ENCODE measurements at places on chromosomes 2 and 18.

GRCh38 chr2:21231985-21232384, 108.2 kb downstream of the TDRD15 start:
- DNase-seq, result no peak

GRCh38 chr18:9559253-9559652, 55.1 kb downstream of the PPP4R1 start:
- DNase-seq, result no peak

DNA sequence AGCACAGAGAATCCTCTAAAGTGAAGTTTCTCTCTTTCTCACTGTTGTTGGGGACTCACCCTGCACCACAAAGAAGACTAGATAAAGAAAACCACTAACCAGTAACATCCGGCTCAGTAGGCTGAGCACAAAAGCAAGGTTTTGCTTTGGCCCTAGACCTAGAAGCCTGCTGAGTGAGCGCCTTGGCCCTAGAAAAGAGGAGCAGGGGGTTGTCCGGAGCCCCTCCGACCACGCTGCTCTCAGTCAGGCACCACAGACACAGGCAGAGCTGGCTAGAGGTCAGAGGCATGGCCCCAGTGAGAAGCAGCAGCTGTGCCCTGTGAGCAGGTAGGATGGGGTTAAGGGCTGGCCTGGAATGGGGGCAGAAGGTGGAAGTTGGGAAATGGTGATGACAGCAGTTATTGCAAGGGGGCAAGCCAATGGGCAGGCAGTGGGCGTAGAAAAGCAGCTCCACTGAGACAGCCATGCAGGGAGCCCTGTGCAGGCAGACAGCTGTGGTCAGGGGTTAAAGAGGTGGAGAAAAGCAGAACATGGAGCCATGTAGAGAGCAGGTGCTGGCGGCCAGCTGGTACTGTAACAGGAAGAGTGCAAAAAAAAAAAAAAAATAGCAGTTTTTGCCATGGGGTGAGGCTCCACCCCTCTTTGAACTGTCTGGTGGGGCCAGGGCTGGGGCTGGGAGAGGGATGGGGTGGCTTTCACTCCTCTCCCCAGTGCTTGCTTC, 36.9 kb upstream of the SLC14A1 start:
- no peak for DNase-seq

DNA sequence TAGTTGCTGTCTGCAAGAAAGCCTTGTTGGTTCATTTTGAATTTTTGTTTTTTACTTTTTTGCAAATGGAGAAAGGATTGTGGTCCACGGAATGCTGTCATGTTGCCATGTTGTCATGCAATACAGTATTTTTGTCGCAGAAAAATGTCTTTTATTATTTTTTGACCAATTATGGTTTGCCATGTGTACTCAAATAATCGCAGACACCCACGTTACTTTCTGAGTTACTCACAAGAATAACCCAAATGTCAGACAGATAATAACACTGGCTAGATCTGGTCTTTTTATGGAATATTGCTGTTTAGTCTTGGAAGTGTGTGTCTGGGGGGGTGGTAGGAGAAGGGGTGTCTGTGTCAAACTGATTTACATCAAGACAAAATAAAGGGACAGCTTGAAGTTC, 188.9 kb downstream of the LTBP1 start:
- DNase-seq, result no peak

DNA sequence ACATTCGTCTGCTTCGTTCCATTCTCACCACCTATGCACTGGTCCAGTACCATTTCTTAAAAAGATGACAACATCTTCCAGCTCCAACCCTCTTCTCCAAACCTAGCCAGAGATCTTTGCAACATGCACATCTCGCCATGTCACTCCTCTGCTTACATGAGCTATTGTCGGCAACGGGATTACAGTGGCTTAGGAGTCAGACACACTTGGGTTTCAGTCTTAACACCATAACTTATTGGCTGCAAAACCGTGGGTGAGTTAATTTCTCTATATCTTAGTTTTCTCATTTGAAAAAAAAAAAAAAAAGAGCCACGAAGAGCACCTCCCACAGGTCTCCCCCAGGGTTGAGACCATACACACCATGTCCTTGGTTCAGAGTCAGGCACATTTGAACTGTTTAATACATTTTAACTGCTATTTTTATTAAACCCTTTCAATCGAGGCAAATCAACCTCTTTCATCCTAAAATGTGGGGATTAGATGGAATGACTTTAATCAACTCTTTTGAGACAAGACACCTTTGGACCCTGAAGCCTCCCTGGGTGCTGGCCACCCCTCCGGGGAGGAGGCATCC, 889 bp downstream of the ANKRD29 start:
- DNase-seq, result no peak

DNA sequence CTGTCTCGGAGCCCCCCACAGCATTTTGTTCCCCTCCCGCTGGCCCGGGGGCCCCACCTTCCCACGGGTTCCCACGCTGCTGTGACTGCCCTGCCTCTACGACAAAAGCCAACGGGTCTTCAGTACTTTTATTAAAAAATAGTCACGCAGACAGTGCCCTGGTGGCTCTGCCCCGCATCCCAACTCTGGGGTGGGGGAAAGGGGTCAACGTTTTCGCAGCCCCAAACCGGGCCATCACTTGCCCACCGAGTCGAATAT, 1.0 kb downstream of the UCN start:
- DNase-seq, result no peak

- DNase-seq, result no peak
Measured at GRCh38 chr2:172484706-172485105, 57.3 kb downstream of the ITGA6 start.

DNA sequence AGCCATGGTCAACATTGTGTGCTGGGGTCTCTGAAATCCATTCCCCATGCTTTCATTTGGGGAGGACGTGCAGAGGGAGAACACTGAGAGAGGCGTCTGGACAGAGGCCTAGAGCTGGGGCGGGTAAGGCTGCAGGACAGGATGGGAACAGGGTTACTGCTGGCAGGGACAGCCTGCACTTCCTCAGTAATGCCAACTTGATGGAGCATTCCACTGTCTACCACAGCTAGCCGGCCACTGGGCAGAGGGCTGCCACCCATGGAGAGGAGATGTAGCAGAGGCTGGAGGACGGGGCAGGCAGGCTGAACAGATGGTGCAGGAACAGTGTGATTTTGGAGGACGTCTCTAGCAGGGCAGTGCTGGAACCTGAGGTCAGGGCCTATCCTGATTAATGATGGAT, 29.3 kb downstream of the MRPL33 start:
- no peak for DNase-seq

GRCh38 chr2:164847981-164848741, 6.5 kb upstream of the COBLL1 start:
- DNase-seq, result no peak

- peak; percentile 61 for DNase-seq
Measured at GRCh38 chr2:84302513-84303412, 156.3 kb downstream of the SUCLG1 start.

GRCh38 chr2:231568098-231568784, 24.4 kb upstream of the TEX44 start:
- DNase-seq, result no peak

DNA sequence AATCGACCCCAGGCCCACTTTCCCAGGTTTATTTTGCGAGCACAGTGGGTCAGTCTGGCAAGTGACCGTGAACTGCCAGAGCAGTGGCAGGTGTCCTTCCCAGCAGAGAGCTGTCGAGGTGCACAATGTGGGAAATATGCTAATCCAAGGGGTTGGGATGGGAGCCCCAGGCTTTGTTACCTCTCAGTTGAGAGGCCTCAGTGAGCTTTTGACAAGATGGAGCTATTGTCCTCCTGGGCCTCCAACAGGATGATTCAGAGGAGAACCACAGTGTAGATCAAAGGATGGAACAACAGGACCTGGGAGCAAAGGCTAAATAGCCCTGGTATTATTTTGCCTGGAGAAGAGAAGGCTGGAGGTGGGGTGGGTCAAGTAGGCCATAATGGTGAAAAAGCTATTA, 150.8 kb downstream of the NCKAP5 start:
- DNase-seq, result no peak

GRCh38 chr2:177030451-177031105, 182.0 kb upstream of the HNRNPA3 start:
- DNase-seq, result no peak

- DNase-seq, result no peak
Measured at GRCh38 chr18:57343833-57344232, 8.5 kb upstream of the ST8SIA3 start.

- no peak for DNase-seq
Measured at GRCh38 chr2:74576211-74576862, 21.8 kb downstream of the DOK1 start.

- peak; percentile 8 for DNase-seq
Measured at GRCh38 chr18:48711651-48712486, 173.0 kb downstream of the CTIF start.

- DNase-seq, result no peak
Measured at GRCh38 chr2:38073211-38074057, 2.5 kb downstream of the CYP1B1 start.

- DNase-seq, result no peak
Measured at GRCh38 chr2:152766928-152767327, 48.5 kb downstream of the ARL6IP6 start.

DNA sequence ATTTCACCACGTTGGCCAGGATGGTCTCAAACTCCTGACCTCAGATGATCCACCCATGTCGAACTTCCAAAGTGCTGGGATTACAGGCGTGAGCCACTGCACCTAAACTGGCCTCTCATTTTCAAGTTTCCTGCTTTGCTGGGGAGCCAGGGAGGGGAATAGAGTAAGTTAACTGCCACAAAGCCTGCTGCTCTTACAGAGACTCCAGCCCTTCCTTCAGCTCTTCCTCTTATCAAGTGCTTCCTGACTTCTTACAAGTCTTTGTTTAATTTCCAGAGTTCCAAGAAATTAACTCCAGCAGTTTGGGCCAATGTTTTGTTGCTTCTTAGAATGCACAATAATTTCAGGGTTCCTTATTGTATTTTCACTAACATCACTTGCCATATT, 24.3 kb upstream of the UBE2F start:
- no peak for DNase-seq

DNA sequence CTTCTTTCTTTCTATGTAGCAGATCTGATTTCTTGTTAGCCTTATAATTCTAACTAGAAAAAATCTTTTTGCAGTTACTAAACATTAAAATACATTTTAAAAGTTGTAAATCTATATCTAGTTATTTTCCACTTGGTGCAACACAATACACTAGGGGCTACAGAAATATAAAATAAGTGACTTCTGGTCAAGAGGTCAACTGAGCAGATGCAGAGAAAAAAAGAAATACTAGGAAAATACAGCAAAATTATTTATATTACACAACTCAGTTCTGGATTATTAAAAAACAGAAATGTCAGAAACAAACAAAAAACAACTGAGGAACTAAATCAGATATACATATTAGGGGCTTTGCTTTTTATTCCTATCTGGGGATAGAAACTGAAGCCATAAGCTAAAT, 83.9 kb downstream of the L3MBTL4 start:
- no peak for DNase-seq

DNA sequence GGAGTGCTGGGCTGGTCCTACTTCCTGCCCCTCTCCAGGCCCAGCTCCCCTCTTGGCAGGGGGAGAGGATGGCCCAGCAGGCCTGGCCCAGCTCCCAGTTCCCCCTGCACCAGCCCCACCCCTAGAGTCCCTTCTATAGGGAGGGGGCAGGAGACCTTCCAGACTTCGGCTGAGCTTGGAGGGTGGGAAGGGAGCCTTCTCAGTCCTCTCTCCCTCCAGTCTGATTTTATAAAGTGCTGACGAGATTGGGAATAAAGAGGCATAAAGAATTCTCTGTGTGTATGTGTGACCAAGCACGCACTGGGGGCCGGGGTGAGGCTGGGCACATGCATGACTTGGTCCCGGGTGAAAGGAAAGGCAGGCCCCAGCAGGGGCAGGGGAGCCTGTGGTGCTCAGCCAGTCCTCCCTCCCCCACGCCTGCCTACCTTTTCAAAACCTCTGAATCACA, 5.1 kb downstream of the CHPF start:
- DNase-seq, result no peak

- DNase-seq, result no peak
Measured at GRCh38 chr2:31415421-31415820, 879 bp upstream of the XDH start.

- no peak for DNase-seq
Measured at GRCh38 chr2:196449083-196449482, 190.4 kb upstream of the CCDC150 start.

DNA sequence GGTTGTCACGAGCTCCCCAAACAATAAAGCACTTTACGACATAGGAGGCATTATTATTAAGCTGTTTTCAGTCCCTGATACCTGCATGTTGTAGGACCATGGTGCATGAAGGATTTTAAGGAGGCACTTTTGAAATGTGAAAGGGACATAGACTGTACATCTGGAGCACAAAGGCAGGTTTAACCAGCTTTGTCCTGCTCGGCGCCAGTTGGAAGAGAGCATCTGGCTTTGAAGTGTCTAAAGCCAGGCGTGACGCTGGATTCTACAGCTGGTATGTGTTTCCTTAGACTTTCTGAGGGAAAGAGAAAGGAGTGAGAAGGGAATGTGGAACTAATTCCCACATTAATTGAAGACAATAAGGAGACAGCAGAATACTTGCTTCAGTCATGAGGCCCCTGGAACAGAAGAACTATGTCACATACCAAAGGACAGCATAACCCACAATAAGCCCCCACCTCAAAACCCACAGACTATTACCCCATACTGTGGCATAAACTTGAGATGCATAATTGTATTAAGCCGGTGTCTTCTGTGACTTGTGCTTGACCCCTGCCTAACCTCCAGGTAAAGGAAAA, 381.0 kb upstream of the MEX3C start:
- no peak for DNase-seq

GRCh38 chr18:374721-375168, 106.9 kb upstream of the THOC1 start:
- DNase-seq, result no peak

- DNase-seq, result no peak
Measured at GRCh38 chr2:64708829-64709228, 55.1 kb upstream of the SERTAD2 start.

GRCh38 chr2:64582774-64583340, 58.7 kb downstream of the AFTPH start:
- no peak for DNase-seq

DNA sequence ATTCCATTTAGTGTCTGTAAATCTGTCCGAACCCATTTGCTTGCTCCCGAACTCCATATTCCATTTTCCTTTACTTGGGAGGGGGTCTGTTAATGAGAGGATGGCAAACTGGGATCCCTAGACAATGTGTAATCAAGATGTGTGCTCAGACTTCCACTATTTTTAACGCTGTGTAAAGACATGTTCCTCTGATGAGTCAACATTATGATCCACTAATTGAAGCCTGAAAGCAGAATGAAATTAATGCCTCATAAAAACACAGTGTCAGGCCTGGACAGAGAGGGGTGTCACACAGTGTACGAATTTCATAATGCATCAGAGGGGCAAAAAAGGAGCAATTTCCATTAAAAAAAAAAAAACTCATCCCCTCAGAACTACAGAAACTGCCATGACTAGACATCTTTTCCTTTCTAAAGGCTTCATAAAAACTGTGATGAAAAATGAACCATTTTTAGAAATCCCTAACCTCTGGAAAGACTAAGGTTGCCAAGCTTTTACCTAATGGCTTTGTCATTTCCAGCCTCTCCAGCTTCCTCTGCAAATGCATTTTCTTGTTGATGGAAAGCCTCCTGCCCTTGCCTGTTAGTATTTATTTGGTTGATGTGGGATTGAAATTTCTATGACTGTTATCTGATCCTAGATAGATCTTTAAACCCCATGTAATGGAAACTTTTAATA, 209.2 kb upstream of the DCC start:
- no peak for DNase-seq

GRCh38 chr2:85011098-85011497, 40.1 kb downstream of the KCMF1 start:
- DNase-seq, result no peak

Measured in Panc1 (cell line).